ENCODE measurements at places on chromosomes 11 and 22. TPM values are rescaled to one million over a fixed set of nuclear protein-coding genes. Genes with fewer than 3 reads are reported as not detected.

The MICAL2 gene
- total RNA-seq = 68.5 TPM

The CAPN5 gene
- total RNA-seq = 23.7 TPM

GRCh38 chr22:22371031-22371541, 126.5 kb downstream of the VPREB1 start:
- no peak for DNase-seq

DNA sequence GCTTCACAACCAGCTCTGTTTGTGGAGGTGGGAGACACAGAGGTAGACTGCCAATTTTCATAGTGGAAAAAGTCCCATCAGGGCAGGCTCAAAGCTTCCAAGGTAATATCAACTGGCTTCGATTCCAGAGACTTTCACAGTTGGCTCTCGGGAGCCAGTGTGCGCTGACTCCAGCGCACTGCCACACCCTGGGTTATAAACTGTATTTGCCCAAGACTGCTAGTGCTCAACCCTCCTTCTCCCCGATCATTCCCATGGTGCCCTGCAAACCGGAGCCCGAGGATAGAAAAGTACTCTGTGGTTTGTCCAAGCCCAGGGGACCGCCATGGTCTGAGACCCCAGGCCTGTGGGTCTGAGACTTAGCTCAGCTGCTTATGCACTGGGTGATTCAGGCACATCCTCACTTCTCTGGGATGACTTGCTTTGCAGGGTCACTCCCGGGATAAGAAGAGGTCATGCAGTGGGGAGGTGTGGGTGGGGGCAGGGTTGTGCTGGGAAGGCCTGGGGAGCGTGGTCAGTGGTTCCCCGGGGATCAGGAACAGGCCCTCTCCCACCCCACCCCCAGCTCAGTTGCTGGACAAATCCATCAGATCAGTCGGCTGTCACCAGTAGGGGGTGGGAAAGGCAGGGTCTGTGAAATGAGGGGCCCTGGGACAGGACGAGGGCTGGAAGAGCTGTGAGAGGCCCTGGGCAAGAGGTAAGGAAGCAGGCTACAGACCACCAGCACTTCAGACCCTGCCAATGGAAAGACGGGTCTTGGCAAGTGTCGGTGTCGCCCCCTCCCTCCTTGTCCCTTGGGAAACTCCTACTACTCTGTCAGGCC, 26.7 kb upstream of the PICK1 start:
- DNase-seq = no peak

DNA sequence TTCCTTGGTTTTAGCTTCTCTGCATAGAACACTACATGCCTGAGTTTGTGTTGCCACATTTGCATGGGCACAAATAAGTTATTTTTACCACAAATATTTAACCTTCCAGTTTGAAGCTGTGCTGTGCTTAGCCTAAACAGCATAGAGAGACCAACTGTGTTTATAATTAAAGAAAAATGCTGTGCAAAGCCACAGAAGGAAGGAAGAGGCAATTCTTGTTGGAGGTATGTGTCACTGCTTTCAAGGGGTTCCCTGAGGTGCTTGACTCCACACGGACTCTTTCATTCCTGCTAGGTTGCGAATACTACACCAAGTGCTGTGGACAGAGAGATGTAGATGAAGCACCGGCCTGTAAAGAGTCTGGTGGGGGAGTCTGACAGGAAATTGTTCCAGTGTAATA, 47.6 kb upstream of the OLFML1 start:
- no peak for DNase-seq

DNA sequence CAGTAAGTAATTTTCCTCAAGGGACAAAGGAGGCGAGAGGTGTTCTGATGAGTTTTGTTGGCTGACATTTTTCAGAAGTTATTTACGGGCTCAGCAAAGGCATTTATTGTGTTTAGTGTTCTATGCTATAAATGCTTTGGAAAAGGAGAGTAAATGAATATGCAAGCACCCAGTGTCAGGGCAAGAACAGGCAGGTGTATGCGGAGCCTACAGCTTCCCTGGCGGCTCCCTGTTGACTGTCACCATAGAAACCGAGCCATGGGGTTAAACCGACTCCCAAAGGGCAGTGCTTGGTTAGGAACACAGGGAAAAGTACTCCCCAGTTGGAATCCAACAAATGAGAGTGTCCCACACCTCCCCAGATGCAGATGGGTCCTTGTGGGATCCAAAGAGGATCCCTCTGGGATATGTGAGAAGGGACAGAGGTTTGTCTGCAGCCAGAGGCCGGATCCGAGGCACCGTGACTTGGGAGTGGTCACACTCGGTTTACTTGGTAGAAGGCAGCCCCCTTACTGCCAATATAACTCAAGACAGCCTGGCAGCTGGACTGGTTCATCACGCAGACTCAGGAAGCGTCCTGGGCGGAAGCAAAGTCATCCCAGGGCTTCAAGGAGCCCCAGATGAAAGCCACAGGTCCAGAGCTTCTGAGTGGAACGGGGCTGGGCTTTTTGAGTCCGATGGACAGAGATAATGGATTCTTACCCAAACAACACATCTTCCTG, 329.7 kb downstream of the CTTN start:
- no peak for DNase-seq

The CCDC88B gene
- total RNA-seq = 3.5 TPM

The SCN2B gene
- 0.27 TPM for total RNA-seq

GRCh38 chr22:30340911-30341685, 14.4 kb upstream of the TBC1D10A start:
- no peak for DNase-seq

DNA sequence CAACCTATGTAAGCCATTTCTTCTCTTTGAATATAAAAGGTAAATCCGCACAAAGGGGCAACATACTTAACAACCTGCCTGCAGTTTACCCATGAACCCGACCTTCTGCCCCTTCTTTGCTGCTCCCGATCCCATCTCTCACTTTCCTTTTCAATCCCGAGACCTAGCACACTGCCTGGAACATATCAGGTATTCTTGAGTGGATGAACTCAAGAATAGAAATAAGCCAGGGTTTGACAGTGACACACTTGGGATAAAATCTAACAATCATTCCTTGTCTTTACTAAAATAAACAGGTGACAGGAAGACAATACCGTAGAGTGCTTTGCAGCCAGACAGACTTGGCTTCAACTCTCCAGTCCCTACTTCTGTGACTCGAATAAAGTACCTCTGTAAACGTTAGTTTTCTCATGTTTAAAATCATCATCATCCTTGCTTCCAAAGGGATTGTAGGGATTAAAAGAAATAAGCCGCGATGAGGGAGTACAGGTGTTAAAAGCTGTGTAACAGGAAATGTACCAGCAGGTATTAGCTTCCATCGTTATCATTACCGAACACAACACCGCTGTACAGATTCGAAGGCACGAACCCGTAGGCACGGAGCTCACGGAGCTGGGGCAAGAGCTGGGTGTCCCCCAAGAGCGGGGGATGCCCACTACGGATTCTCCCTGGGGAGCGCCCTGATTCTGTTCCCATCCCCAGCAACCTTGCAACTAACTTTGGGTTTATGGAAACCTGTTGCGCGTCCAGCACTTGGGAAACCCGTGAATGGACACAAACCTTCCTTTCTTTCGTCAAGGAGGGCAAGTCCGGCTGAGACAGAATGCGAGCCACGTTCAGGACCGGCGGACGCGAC, 720 bp downstream of the UFD1 start:
- DNase-seq = no peak

DNA sequence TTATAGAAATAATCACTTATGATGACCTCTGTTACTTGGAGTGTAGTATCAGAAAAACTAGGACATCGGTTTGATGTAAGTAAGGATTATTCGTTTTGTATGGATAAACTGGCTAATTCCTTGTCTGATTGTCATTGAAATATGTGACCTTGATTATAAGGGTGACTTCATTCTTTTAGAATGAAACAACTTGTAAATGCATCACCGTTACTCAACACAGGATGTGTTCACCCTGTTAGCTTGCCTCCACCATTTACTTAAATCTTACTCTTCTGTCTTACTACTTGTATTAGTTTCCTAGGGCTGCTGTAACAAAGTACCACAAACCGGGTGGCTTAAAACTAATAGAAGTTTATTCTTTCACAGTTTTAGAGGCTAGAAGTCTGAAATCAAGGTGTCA, 7.9 kb downstream of the SFI1 start:
- no peak for DNase-seq

The GGTLC3 gene
- not detected for total RNA-seq

The MMP8 gene
- total RNA-seq = not detected

DNA sequence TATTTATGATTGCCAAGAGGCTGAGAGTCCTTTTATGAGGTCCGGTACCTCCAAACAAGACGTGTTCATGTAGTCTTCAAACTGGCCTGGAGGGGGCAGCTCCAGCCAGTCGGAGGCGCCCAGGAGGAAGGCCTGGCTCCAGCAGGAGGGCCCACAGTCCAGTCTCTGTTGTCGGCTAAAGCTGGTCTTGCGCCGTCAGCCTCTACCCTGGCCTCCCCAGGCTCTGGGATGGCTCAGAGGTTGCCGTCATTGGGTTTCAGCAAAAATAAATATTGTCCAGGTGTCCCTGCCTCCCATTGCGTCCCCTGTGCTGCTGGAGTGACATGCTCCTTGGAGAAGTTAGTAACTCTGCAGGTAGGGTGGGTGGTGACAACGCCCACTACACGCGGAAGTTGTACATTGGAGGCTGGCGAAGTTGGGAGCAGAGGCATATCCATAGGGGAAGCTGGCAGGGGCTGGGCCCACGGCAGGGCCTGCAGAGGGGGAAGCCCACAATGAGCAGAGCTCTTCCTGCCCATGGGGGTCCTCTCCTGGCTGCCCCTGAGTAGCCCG, 1.0 kb upstream of the SLC25A1 start:
- peak; percentile 73 for DNase-seq

The GLYATL1 gene
- total RNA-seq = 1.5 TPM

The ZW10 gene
- 9.9 TPM for total RNA-seq

DNA sequence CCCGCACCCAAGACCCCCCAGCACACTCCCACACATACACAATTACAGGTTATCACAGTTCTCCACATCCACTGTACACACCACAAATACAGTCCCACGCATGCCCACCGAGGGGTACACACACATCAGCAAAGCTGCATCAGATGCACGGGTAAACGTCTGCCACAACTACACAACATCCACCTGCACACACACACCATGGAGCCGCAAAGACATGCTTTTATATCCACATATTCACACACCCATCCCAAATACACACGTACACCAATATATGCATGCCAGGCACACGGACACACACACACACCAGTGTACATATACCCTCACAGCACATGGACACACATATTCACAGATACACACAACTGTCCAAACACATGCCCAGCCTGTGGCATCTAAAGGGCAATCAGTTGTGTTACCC, 5.4 kb upstream of the KCNJ4 start:
- DNase-seq = no peak

The ROBO3 gene
- 77.5 TPM for total RNA-seq

DNA sequence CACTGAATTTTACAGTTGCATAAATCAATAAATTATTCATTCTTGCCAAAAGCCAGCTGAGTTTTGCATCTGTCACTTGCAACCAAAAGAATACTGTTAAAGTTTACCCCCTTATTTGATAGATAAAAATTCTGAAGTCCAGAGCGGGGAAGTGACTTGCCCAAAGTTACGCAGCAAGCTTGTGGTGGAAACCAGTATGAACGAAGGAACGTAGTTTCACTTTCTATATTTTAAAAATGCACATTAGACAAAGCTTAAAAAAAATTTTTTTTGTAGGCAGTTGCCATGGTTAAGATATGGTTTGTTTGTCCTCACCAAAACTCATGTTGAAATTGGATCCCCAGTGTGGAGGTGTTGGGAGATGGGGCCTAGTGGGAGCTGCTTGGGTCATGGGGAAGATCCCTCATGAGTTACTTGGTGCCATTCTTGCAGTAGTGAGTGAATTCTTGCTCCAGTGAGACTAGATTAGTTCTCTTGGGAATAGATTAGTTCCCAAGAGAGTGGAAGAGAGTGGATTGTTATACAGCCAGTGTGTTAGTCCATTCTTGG, 46.3 kb upstream of the SEZ6L start:
- no peak for DNase-seq

All from ovary (tissue), 10 donors.